ENCODE measurements at places on chromosomes 1 and 21.

DNA sequence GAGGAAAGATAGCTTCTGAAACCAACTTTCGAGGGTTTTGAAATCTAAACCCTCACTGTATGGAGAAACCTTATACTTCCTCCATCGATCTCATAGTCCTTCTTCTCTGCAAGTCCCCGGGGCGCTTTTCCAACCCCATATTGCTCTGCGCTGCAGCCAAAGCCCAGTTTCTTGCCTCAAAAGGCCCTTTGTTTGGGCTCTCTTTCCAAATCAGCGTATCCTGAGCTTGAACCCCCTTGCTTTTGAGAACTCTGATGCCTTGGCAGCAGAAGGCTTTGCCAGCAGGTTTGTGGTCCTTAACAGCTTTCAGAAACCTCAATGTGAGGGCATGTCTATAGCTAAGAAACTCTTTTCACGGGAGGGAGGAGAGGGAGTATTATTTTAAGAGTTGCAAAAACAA lies 21.6 kb downstream of the PLPP3 start:
- DNase-seq: no peak

DNA sequence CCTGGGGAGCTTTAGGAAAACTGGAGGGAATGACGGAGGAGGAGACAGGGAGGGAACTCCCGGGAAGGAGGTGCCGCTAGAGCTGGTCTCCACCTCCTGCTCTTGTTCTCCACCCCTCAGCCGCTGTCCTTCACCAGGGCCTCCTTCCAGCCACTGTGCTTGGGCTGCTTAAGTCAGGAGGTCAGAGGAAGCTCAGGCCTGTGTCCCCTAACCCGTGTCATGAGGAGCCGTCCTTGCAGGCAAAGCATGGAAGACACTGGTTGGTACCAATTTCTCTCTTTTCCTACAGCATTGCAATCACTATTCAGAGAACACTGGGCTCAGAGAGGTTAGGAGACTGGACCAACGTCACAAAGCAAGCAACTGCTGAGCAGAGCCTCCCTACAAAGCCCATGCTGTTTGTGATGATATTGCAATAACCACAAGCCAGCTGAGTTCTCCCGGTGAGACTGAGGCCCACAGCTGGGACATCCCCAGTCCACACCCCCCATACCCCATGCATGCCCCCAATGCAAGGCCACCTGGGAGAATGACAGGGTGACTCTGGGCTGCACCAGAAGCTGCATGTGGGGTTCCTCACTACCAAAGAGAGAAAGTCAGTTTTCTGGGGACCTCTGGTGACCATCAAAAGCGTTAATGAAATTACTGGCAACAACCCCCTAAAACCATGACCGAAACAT lies 427.5 kb downstream of the NPHP4 start:
- DNase-seq: no peak

- no peak for DNase-seq
Measured at GRCh38 chr1:70284366-70284765, 63.2 kb downstream of the SRSF11 start.

- DNase-seq: peak; percentile 13
Measured at GRCh38 chr1:110554871-110555801, 36.2 kb upstream of the KCNA10 start.

GRCh38 chr1:223748773-223749733 lies 36.7 kb downstream of the CAPN2 start:
- peak; percentile 36 for DNase-seq

- no peak for DNase-seq
Measured at GRCh38 chr1:104795931-104796330, 1046.2 kb downstream of the AMY1C start.

GRCh38 chr1:119808491-119808890 lies 2.8 kb downstream of the REG4 start:
- no peak for DNase-seq

GRCh38 chr1:205543351-205544301 lies 39.2 kb downstream of the CDK18 start:
- DNase-seq: no peak

DNA sequence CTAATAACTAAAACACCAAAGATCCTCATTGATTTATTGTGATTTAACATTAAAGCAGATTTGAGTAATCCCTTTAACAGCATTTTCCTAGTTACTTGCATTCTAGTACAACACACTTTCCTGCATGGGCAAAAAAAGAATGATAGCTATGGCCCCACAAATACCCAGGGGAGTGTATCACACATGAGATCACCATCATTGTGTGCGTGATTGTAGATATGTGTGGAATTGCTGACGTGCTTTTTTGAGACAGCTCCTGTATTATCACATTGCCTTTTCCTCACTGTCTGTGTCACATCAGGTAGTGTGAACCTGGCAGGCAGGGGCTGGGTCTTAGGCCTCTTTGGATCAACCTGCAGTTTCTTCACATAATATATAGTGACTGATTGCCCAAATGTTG lies 48.5 kb upstream of the SAMD13 start:
- DNase-seq: no peak

- DNase-seq: no peak
Measured at GRCh38 chr1:40030528-40031135, 9.9 kb upstream of the CAP1 start.

All from activated CD8-positive, alpha-beta memory T cell treated with anti-CD3 and anti-CD28 coated beads for 1 hour (primary cell).